ENCODE measurements at places on chromosomes 3 and 15.
A peak's percentile ranks its signal among the peaks of the same experiment; 100 is the strongest.

DNA sequence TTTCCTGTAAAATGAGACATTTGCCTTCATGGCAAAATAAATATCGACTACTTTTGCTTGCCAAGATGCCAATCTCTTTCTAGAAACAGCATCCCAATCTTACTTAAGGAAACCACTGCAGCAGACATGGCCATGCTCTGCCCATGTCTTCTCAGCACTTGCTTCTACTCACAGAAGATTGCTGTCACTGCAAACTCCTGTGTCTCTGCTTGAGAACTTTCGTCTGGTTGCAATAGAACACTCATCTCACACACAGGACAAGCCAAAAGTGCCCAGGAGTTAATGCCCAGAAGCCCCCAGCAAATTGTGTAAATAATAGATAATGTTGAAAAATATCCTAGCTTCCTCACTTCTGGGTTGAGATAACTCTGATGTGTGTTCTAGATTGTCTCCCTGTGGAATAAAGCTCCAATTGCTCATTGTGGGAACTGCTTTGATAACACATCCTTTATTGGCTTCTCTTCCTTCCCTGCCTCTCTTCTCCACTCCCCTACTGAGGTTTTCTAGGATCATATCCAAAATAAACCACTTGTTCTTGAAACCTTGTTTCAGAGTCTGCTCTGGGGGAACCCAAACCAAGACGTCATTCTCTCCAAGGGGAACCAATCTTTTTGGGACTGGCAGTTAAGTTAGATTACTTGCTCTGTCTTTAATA, 156.3 kb upstream of the STRIT1 start:
- H3K36me3 ChIP-seq, result no peaks in the 10 kb centered on the region

DNA sequence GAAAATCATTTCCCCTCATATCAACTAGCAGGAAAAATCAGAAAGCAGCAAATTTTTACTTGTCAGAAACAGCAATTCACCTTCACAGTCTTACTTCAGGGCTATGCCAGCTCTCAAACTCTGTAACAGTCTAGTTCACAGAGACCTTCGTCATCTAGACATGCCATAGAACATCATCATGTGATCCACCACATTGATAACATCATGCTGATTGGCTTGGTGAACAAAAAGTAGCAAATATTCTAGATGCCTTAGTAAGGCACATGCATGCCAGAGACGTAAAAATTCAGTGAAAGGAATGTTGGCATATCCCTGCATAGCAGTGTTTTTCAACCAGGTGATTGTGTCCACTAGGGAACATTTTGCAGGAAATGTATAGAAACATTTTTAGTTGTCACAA, 8.6 kb upstream of the SCAPER start:
- no peak overlapping the region for H3K27ac ChIP-seq
- no peak for DNase-seq
- H3K4me1 ChIP-seq, result no peaks in the 10 kb centered on the region
- H3K27me3 ChIP-seq, result no peaks in the 10 kb centered on the region

DNA sequence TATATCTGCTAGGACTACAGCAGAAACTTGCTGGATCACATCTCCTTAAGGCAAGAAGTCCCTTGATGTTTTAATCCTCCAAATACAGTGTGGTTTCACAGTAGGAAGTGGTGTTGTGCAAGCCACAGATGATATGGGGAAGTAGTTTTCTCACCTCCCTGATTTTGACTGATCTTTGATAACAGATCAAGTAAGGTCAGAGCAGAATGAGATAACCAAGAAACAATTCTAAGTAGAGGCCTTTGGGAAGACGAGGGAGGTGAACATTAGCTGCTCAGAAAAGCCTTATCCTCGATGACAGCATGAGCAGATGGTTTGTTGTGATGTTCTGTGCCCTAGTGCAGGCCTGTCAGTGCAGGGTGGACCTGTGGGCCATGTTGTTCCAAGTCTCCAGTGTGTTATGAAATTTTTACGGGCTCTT, 61.3 kb downstream of the RIOX2 start:
- peak overlapping the region; percentile 85 for H3K4me3 ChIP-seq
- no peaks in the 10 kb centered on the region for H3K27me3 ChIP-seq
- H3K4me1 ChIP-seq, result peaks cover 17% of the 10 kb centered on the region

GRCh38 chr3:129794311-129795185, 99.0 kb downstream of the TMCC1 start:
- H3K36me3 ChIP-seq, result no peaks in the 10 kb centered on the region
- no peaks in the 10 kb centered on the region for H3K27me3 ChIP-seq
- DNase-seq, result no peak
- peak overlapping the region; percentile 71 for H3K4me3 ChIP-seq
- peaks cover 28% of the 10 kb centered on the region for H3K4me1 ChIP-seq

DNA sequence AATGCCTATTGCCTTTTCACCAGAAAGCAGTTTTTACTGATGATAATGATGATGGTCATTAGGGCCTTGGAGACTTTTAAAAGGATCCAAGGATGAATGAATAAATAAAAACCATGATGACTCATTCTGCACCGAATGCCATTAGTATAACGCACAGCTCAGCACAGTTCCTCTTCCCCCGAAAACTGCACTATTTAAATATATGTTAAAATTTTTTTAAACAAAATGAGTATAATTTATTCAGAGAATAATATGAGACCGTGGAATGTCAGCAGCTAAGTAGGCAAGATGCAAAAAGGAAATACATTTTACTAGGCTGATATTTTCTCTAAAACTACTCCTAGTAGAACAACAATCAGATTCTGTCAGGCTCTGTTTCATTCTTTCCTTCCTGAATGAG, 83.4 kb upstream of the NANOGP8 start:
- H3K27me3 ChIP-seq, result peaks cover 1% of the 10 kb centered on the region
- no peak overlapping the region for H3K4me3 ChIP-seq
- DNase-seq, result no peak
- no peak overlapping the region for H3K27ac ChIP-seq

- no peaks in the 10 kb centered on the region for H3K36me3 ChIP-seq
- H3K4me3 ChIP-seq, result no peak within 1 kb of the TSS
- no peak for DNase-seq
- H3K4me1 ChIP-seq, result peaks cover 5% of the 10 kb centered on the region
- no peak within 1 kb of the TSS for H3K27ac ChIP-seq
These were observed at the start of gene WDR49 for GRCh38 chr3:167653760-167654159. Gene WDR49 (minus strand): TSS chr3:167653942. CDS start chr3:167653425, 517 bp downstream.

GRCh38 chr3:61152071-61152470, 99.2 kb downstream of the FHIT start:
- DNase-seq, result no peak
- peaks cover 5% of the 10 kb centered on the region for H3K36me3 ChIP-seq
- no peak overlapping the region for H3K4me3 ChIP-seq
- H3K27me3 ChIP-seq, result no peaks in the 10 kb centered on the region

DNA sequence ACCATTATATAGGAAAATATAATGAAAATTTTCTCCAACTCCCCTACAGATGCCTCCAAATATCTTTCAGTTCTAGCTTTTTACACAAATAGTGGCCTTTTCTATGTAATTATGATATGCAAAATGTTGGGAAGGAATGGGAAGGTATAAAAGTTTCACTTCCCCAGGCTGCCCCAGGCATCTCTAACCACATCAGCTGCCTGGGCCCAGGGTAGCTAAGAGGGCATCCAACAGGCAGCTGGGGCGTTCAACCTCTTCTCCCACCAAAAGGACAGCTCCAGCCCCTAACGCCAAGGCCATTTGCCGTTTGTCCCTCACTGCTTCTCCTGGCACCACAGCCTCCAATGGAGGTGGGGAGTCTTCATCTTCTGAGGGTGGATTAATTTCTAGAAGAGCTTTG, 188.1 kb upstream of the TSC22D2 start:
- H3K4me1 ChIP-seq, result peaks cover 3% of the 10 kb centered on the region
- H3K27ac ChIP-seq, result no peak overlapping the region
- DNase-seq, result no peak

GRCh38 chr3:107899990-107900651, 190.7 kb downstream of the CD47 start:
- DNase-seq, result no peak
- peaks cover 16% of the 10 kb centered on the region for H3K27me3 ChIP-seq
- no peaks in the 10 kb centered on the region for H3K4me1 ChIP-seq
- H3K36me3 ChIP-seq, result no peaks in the 10 kb centered on the region

DNA sequence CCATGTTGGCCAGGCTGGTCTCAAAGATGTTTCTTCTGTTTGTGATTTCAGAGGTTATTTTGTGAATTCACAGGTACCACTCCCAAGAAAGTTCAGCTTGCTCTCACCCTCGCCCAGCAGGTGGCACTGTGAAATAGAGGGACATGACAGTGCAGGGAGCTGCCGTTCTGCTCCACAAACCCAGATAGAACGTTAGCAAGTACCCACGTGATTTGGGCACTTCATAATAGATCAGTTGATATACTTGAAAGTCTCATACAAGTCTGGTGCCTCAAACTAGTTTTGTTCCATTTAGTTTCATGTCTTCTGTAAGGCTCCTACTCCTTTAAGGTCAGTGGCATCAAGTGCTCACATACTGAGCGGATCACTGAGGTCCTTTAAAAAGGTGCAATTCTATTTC, 45.5 kb downstream of the FILIP1L start:
- H3K4me1 ChIP-seq, result peaks cover 31% of the 10 kb centered on the region
- no peaks in the 10 kb centered on the region for H3K36me3 ChIP-seq
- H3K4me3 ChIP-seq, result no peak overlapping the region

- no peaks in the 10 kb centered on the region for H3K4me1 ChIP-seq
- H3K4me3 ChIP-seq, result no peak overlapping the region
- no peak overlapping the region for H3K27ac ChIP-seq
- DNase-seq, result no peak
These were observed 143.5 kb upstream of the TPM1 start for GRCh38 chr15:62899090-62899493.

DNA sequence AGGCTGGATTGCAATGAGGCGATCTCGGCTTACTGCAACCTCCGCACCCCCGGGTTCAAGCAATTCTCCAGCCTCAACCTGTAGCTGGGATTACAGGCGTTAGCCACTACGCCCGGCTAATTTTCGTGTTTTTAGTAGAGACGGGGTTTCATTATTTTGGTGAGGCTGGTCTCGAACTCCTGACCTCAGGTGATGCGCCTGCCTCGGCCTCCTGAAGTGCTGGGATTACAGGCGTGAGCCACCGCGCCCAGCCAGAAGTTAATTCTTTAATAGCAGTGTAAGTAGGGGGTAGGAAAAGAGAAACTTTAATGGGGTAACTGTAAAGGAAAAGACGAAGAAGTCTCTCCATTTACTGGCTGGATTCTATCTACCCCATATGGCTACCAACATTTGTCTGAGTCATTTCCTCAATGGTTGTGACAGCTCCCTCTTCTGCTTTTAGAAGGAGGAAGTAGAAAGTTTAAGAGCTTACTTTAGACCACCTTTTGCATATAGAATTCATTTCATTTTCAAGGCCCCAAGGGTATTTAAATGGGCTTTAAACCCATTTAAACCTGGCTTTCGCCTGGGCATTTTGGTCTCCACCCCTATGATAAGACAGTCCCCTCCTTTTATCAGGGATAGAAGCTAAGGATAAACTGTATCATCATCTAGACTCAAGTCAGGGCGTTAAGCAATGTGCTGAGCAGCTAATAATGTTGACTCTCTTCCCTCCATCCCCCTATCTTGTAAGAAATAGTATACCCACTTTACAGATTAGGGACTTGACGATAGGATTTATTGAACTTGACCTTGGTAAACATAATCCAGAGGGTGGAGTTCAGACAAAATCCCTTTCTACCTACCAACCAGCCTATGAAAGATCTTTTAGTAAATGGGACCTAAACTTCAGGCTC, 1.1 kb upstream of the CDV3 start:
- H3K4me1 ChIP-seq, result peaks cover 42% of the 10 kb centered on the region
- peak overlapping the region; percentile 83 for H3K4me3 ChIP-seq
- no peaks in the 10 kb centered on the region for H3K27me3 ChIP-seq
- peak overlapping the region; percentile 94 for H3K27ac ChIP-seq
- DNase-seq, result peak; percentile 47

GRCh38 chr3:13235897-13236296, 162.7 kb upstream of the IQSEC1 start:
- H3K27me3 ChIP-seq, result peaks cover 16% of the 10 kb centered on the region
- no peak overlapping the region for H3K27ac ChIP-seq
- H3K4me1 ChIP-seq, result peaks cover 15% of the 10 kb centered on the region
- DNase-seq, result no peak
- H3K4me3 ChIP-seq, result no peak overlapping the region
- H3K36me3 ChIP-seq, result no peaks in the 10 kb centered on the region

GRCh38 chr3:186151077-186151971, 42.4 kb upstream of the ETV5 start:
- no peak overlapping the region for H3K27ac ChIP-seq
- no peak for DNase-seq
- peaks cover 4% of the 10 kb centered on the region for H3K36me3 ChIP-seq
- peaks cover 60% of the 10 kb centered on the region for H3K27me3 ChIP-seq

DNA sequence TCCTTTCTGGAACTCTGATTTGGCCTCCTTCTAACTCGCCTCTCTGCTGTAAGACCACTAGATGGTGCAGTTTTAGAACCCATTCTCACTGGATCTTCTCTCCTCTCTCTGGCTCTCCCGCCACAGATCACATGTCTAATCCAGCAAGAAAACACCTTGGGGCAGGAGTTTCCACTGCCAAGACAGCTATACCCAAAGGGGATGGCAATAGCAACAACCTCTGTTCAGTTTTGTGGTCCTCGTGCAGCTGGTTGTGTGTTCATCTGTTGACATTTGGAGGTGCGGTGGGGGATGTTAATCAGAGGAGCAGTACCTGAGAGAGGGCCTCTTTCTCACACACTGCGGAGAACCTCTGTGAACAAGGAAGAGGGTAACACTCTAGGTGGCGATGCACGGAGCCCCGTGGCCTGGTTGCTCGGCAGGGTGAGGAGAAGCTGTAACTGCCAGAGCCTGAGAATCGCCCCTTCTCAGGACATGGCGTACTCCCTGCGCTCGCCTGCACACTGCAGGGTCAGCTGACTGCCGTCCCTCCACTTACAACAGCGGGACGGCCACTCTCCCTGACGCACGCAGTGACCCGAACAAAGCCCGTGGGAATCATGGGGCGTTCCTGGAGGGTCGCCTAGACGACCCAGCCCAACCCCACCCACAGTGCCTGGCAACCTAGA, at the start of gene TEX55:
Gene TEX55, plus strand, starts transcription at position 666 of the 668 bp plus-strand sequence. CDS start 25 bp downstream, outside the sequence.
- no peaks in the 10 kb centered on the region for H3K4me1 ChIP-seq
- peak; percentile 27 for DNase-seq
- H3K27ac ChIP-seq, result no peak within 1 kb of the TSS
- no peak within 1 kb of the TSS for H3K4me3 ChIP-seq
- H3K27me3 ChIP-seq, result no peaks in the 10 kb centered on the region

GRCh38 chr3:194935061-194935460, 249.4 kb downstream of the FAM43A start:
- H3K4me1 ChIP-seq, result no peaks in the 10 kb centered on the region
- H3K27ac ChIP-seq, result no peak overlapping the region
- no peak overlapping the region for H3K4me3 ChIP-seq
- H3K36me3 ChIP-seq, result no peaks in the 10 kb centered on the region
- DNase-seq, result no peak

Data from naive thymus-derived CD8-positive, alpha-beta T cell (primary cell).